ENCODE measurements at places on chromosomes 2 and 18. TPM values are rescaled to one million over a fixed set of nuclear protein-coding genes. Genes with fewer than 3 reads are reported as not detected.
A peak's percentile ranks its signal among the peaks of the same experiment; 100 is the strongest.

- H3K4me3 ChIP-seq: no peak overlapping the region
- no peaks in the 10 kb centered on the region for H3K4me1 ChIP-seq
- H3K36me3 ChIP-seq: no peaks in the 10 kb centered on the region
- DNase-seq: no peak
- no peaks in the 10 kb centered on the region for H3K27me3 ChIP-seq
Measured at GRCh38 chr18:11868230-11868629, 17.0 kb downstream of the CHMP1B start.

GRCh38 chr2:24675338-24675737 is 117.9 kb downstream of the PTRHD1 start:
- DNase-seq: no peak
- H3K36me3 ChIP-seq: no peaks in the 10 kb centered on the region
- H3K27ac ChIP-seq: no peak overlapping the region

GRCh38 chr18:57846258-57846657 is 43.1 kb upstream of the ATP8B1 start:
- no peak overlapping the region for H3K4me3 ChIP-seq
- peak; percentile 90 for DNase-seq
- no peaks in the 10 kb centered on the region for H3K36me3 ChIP-seq

DNA sequence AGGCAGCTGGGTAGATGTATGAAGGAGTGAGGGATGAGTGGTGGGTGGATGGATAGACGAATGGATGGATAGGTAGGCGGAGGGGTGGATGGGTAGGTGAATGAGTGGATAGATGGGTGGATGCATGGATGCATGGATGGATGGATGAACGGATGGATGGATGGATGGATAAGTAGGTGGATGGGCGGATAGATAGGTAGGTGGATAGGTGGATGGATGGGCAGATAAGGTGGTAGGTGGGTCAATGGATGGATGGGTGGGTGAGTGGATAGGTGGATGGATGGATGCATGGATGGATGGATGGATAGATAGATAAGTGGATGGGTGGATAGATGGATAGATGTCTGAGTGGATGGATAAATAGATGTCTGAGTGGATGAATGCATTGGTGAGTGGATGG is 30.1 kb downstream of the MLPH start:
- no peaks in the 10 kb centered on the region for H3K4me1 ChIP-seq
- no peak for DNase-seq
- H3K27ac ChIP-seq: no peak overlapping the region
- no peak overlapping the region for H3K4me3 ChIP-seq
- peaks cover 37% of the 10 kb centered on the region for H3K36me3 ChIP-seq
- no peaks in the 10 kb centered on the region for H3K27me3 ChIP-seq

RSAD2 gene
- 11.8 TPM for total RNA-seq

GRCh38 chr2:233142355-233142897 is 82.3 kb downstream of the INPP5D start:
- no peak overlapping the region for H3K27ac ChIP-seq
- H3K27me3 ChIP-seq: peaks cover 13% of the 10 kb centered on the region
- no peak for DNase-seq
- no peak overlapping the region for H3K4me3 ChIP-seq

GRCh38 chr2:54559006-54559445 is 102.9 kb downstream of the SPTBN1 start:
- no peaks in the 10 kb centered on the region for H3K27me3 ChIP-seq
- peaks cover 35% of the 10 kb centered on the region for H3K4me1 ChIP-seq
- peak overlapping the region; percentile 85 for H3K4me3 ChIP-seq
- DNase-seq: no peak
- H3K27ac ChIP-seq: peak overlapping the region; percentile 90

RHBDD1 gene
- 31.3 TPM for total RNA-seq

OTOF gene
- total RNA-seq: not detected

YPEL5 gene
- total RNA-seq: 162 TPM

DNA sequence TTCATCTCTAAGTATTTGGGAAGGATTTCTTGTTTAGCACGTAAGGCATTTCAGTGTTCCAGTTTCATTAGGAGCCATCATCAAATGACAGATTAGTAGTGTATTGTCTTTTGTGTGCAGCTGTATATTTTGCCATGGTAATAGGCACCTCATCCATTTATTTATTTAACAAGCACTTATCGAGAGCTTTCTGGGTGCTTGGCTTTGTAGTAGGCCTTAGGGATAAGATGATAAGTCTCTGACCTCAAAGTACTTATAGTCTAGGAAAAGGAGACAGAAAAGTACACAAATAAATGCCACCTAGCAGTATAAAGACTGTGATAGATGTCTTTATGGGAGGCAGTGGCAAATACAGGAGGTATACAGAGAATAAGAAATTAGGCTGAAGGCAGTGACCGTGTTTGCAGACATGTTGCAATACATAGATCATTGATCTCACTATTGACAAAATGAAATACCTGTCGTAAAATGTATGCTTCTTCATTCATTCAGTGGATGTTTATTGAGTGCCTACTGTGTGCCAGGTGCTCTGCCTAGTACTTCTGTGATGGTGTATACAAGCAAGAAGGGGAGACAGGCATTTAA is 265.9 kb downstream of the SETBP1 start:
- H3K27me3 ChIP-seq: no peaks in the 10 kb centered on the region
- no peak for DNase-seq
- peaks cover 8% of the 10 kb centered on the region for H3K4me1 ChIP-seq
- no peaks in the 10 kb centered on the region for H3K36me3 ChIP-seq
- H3K4me3 ChIP-seq: no peak overlapping the region

DNA sequence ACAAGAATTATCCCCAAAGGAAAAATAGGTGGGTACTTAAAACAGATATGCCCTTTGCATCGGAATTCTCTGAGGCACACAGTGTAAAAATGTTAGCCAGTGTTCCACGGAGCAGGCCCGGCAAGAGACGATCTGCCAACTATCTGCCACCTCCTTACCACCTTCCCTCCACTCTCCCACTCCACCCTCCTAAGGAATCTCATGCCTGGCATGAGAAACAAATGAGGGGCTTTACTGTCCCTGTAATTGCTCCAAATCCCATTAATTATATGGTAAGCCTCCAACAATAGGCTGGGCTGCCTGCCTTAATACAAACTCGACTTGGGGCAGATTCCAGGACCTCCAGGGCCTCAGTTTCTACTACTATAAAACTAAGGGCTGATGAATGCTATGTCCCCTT is 102.3 kb downstream of the ZBTB7C start:
- H3K36me3 ChIP-seq: no peaks in the 10 kb centered on the region
- H3K27me3 ChIP-seq: peaks cover 30% of the 10 kb centered on the region
- no peak overlapping the region for H3K4me3 ChIP-seq
- no peak overlapping the region for H3K27ac ChIP-seq
- DNase-seq: no peak
- H3K4me1 ChIP-seq: no peaks in the 10 kb centered on the region

- no peaks in the 10 kb centered on the region for H3K36me3 ChIP-seq
- DNase-seq: no peak
- H3K27ac ChIP-seq: no peak overlapping the region
- H3K4me3 ChIP-seq: no peak overlapping the region
Measured at GRCh38 chr2:965640-966147, 15.0 kb downstream of the SNTG2 start.

DNA sequence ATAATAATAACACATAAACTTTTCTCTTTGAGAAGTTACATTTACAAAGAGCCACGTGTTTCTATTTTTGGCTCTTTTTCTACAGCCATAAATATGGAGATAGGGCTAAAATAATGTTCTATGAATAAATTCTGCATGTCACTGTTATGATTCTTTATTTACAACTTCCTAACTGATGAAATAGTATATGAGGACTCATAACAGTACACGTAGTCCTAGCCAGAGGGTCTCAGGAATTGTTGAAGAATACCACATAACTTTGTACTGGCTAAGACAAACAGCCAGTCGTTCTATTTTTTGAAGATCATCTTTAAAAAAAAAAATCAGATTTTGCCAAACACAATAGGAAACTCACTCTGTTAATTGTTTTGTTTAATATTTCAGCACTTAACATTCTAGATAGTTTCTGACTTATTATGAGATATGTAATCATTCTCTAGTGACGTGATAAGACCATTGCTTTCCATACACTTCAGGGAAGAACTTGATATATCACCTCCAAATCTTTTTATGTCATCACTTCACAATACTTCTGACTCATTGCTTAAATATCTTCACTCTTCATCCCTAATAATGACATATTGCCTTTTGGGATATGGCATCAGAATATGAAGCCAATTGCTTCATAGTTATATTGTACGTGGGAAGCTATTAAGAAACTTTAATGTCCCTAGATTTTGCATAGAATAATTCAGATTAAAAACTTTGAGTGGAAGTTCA is 256.1 kb downstream of the XIRP2 start:
- H3K36me3 ChIP-seq: no peaks in the 10 kb centered on the region
- H3K27ac ChIP-seq: no peak overlapping the region
- DNase-seq: peak; percentile 59
- H3K27me3 ChIP-seq: no peaks in the 10 kb centered on the region

DNA sequence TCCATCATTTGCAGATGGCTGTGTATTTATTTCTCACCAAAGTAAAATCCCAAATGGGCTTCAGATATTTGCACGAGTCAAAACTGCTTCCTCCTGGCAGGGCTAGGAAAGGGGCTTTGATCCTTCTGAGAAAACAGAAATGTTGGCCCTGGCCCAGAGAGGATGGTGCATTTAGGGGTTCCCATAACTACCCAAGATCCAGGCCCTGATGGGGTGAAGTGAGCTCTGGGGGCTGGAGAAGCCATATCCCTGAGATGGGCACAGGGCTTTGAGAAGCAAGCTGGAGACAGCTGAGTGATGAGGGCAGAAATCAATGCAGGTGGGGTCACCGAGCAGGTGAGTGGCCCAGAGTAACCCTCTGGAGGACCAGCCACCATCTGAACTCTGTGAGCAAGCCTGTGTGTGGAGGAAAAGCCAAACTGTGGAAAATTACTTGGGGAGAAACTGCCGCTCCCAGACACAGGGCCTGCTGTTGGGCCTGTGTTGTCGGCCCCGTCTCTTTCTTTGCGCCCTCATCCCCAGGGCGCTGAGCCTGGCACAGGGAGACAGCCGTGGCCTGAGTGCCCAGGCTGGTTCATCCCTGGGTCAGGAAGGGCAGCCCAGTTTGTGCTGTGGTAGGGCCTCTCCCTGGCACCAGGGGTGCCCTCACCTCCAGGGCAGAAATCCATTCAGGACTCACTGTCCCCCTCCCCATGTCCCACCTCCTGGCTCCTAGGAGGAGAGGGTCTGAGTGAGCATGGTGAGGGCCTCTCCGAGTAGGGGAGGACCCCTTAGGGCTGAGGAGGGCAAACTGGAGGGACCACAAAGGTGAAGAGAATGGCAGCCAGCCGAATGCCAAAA is 167.8 kb upstream of the HAAO start:
- H3K27ac ChIP-seq: no peak overlapping the region
- DNase-seq: no peak
- peaks cover 32% of the 10 kb centered on the region for H3K4me1 ChIP-seq
- no peak overlapping the region for H3K4me3 ChIP-seq
- H3K36me3 ChIP-seq: no peaks in the 10 kb centered on the region

GRCh38 chr18:23105581-23106219 is 29.6 kb upstream of the CABLES1 start:
- H3K36me3 ChIP-seq: no peaks in the 10 kb centered on the region
- peak overlapping the region; percentile 84 for H3K27ac ChIP-seq
- peaks cover 22% of the 10 kb centered on the region for H3K4me1 ChIP-seq
- no peaks in the 10 kb centered on the region for H3K27me3 ChIP-seq
- no peak overlapping the region for H3K4me3 ChIP-seq
- DNase-seq: no peak

GRCh38 chr2:226868331-226869162 is 32.7 kb downstream of the RHBDD1 start:
- no peak overlapping the region for H3K4me3 ChIP-seq
- DNase-seq: peak; percentile 12
- no peak overlapping the region for H3K27ac ChIP-seq
- H3K36me3 ChIP-seq: no peaks in the 10 kb centered on the region
- no peaks in the 10 kb centered on the region for H3K4me1 ChIP-seq
- no peaks in the 10 kb centered on the region for H3K27me3 ChIP-seq

DNA sequence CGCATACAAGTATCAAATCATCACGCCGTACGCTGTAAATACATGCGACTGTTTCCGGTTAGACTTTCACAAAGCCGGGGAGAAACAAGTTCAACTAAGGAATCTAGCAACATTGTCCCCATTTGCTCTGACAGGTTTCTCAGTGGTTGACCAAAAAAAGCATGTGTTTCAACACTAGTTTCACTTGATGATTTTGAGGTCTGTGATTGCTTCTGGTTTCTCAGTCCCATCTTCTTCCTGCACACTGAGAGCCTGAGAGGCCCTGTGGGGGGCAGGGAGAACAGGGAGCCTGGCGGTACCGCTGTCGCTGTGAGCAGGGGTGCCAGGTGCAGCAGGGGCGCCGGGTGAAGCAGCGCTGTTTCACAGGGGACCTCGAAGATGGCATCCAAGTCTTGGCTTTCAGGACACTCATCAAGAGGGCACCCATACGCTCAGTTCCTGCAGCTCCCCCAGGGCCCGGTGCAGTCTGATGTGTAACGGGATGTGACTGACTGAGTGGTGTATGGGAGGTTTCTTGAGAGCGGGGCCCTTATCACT is 270.9 kb downstream of the TWIST2 start:
- H3K27ac ChIP-seq: no peak overlapping the region
- peaks cover 9% of the 10 kb centered on the region for H3K4me1 ChIP-seq
- H3K36me3 ChIP-seq: no peaks in the 10 kb centered on the region
- no peak for DNase-seq
- no peaks in the 10 kb centered on the region for H3K27me3 ChIP-seq
- no peak overlapping the region for H3K4me3 ChIP-seq

Measured in astrocyte (in vitro differentiated cells and primary cell).